ENCODE measurements at places on chromosomes 13 and 19.

DNA sequence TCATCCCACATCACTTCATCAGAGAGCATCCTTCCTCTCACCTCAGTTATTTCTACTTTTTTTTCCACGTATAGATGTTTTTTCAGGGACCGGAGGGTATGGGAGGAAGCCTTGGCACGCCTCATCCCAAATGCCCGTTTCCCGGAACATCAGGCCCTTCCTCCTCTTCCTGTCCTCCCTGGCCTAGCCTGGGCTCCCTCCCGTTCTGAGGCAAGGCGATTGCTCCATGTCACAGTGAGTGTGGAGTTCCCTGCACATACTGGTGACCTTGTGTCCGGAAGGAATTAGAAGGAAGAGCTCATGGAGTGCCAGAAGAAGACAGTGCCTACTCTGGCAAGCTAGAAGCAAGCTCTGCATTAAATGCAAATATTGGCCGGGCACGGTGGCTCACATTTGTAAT, 1.1 kb upstream of the ZNF627 start:
- no peak for DNase-seq

DNA sequence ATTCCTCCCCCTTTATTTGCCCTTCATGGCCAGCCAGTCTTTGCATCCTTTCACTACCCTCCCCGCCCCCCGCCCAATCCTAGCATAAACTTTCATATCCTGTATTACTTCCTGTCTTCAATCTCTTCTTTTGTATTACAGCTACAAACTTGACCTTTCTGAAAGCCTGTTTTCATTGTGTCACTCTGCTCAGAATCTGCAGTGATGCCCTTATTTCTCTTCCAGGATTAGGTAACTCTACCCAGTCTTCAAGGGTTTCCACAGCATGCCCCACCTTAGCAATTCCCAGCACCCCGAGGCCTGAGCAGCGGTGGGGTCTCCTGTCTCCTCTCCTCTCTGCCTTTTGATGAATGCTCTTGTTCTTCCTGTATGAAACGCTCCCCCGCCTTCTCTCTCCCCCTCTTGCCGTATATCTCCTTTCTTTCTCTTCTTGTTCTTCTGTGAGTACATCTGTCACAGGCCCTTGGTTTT, 145.6 kb downstream of the SHISA2 start:
- no peak for DNase-seq

GRCh38 chr13:89568276-89568675, 1779.2 kb upstream of the MIR17HG start:
- DNase-seq: no peak

DNA sequence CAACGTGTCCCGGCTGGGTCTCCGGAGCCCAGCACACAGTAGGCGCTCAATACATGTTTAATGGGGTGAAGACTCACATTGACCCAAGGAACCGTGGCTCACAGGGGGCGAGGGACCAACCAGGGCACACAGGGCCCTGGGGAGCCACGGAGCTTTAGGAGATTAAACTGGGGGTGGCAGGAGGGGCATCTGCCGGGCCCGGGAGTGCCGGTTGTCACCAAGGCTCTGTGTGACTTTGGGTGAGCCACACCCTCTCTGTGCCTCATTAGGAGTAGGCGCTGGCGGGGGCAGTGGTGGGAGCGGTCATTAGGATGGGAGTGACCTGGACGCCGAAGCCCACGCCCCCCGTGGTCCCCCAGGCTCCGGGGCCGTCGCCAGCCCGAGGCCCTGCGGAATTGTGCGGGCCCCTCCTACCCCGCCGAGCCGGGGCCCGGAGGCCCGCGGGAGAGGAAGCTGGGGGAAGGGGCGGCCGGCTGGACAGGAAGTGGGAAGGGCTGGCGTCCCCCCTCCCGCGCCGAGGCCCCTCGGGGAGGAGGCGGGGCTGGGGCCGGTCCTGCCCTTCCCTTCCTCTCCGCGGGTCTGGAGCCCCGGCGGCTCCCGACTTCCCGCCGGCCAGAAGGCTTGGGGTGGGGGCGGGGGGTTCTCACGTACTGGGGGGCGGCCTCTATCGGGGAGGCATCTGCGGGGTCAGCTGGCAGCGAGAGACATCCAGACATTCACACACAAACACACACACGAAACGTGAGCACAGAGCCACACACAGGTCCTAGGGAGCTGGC, 1.8 kb upstream of the SSBP4 start:
- no peak for DNase-seq

DNA sequence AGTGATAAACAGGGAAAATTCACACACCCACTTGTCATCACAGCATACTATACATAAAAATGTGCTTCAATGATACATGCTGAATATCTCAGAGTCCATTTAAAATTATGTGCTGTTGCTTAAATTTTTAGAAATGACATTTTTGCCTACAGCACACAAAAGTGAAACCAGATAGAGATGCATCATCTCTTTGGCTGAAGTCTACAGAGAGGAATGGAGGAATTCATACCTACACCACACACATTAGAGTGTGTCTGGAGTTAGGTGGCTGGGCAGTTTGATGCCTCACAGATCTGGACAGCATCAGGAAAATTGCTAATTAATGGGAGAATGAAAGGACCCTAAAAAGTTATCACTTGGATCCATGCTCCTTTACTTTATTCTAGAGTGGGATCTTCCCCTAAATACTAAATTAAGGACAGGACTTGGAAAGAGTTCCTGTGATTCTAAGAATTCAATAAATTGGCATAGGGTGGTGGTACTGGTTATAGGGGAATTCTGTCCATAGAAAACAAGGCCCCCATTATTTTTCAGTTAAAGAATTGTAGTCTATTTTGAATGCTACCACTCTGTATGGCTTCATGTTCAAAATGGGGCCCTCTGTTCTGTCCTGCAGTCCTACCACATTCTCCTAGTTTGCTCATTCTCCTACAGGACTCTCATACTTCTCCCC, 41.3 kb downstream of the RCBTB2 start:
- no peak for DNase-seq

GRCh38 chr13:78393286-78394142, 209.8 kb downstream of the POU4F1 start:
- no peak for DNase-seq

- no peak for DNase-seq
These were observed 32.3 kb upstream of the FGF9 start for GRCh38 chr13:21638319-21639282.

GRCh38 chr19:47357788-47358680, 8.9 kb downstream of the DHX34 start:
- no peak for DNase-seq

GRCh38 chr13:91406619-91407018, 8.2 kb downstream of the GPC5 start:
- DNase-seq: no peak

DNA sequence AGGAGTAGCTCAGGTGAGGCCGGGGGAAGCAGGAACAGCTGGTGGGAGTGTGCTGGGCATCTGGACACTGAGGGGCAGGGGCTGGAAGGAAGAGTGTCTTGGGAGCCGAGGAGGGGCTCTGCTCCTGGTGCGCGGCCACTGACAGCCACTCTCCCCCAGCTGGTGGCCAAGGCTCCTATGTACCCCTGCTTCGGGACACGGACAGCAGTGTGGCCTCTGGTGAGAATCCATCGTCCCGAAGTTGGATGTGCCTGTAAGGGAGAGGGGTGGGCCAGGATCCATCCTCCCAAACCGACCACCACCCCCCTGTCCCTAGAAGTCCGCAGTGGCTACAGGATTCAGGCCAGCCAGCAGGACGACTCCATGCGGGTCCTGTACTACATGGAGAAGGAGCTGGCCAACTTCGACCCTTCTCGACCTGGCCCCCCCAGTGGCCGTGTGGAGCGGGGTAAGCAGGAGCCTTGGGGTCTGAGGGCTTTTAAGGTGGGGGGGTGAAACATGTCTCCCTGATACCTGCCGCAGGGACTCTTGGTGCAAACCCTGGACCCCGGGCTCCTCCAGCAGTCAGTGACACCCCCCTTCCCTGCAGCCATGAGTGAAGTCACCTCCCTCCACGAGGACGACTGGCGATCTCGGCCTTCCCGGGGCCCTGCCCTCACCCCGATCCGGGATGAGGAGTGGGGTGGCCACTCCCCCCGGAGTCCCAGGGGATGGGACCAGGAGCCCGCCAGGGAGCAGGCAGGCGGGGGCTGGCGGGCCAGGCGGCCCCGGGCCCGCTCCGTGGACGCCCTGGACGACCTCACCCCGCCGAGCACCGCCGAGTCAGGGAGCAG, 2.0 kb upstream of the USF2 start:
- DNase-seq: no peak

GRCh38 chr19:8158411-8159074, 9.2 kb upstream of the FBN3 start:
- DNase-seq: no peak

Measured in activated gamma-delta T cell (primary cell).